Activated CD8-positive, alpha-beta memory T cell treated with anti-CD3 and anti-CD28 coated beads, Interleukin-2, amount 10 ng/mL, durations not matched to agents 7 days and 5 days (primary cell): ENCODE measurements at places on chromosomes 1 and 21.

- no peak for DNase-seq
Observed at GRCh38 chr1:103220631-103221041, 112.3 kb upstream of the COL11A1 start.

DNA sequence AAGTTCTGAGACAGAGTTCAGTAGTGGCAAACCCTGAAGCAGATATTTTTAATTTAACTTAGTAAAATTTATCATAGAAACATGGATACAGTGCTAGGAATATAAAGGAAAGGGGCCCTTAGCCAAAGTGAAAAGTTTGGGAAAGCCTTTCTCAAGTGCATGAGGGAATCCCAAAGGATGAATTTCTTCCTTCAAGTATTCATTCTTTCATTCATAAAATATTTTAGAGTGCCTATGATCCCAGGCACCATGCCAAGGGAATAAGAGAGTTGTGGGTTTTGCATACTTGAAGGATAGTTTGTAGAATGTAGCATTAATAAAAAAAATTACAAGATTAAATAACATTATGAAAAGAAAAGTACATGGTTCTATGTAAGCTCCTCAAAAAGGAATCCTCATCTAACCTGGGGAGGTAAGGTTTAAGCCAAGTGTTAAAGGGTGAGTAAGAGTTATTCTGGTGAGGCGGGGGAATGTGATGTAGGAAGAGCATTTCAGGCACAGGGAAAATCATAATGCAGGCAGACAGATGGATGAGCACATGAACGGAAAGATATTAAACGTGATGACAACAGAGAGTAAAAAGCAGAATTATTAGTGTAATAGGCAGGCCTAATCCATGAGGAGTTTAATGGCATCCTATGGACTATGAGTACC is 40.4 kb upstream of the NTNG1 start:
- no peak for DNase-seq

GRCh38 chr21:21682172-21682571 is 684.0 kb downstream of the NCAM2 start:
- DNase-seq: no peak

GRCh38 chr1:152513081-152513480 is 1.2 kb upstream of the CRCT1 start:
- DNase-seq: no peak

- no peak for DNase-seq
Observed at GRCh38 chr1:108880850-108881249, 4.1 kb downstream of the GPSM2 start.
